Transverse colon (tissue), 4 donors: ENCODE measurements at places on chromosomes 3 and 15. TPM values are rescaled to one million over a fixed set of nuclear protein-coding genes. Genes with fewer than 3 reads are reported as not detected.
A peak's percentile ranks its signal among the peaks of the same experiment; 100 is the strongest.

- DNase-seq, result no peak
Measured at GRCh38 chr3:12884790-12885582, 43.6 kb upstream of the RPL32 start.

DNA sequence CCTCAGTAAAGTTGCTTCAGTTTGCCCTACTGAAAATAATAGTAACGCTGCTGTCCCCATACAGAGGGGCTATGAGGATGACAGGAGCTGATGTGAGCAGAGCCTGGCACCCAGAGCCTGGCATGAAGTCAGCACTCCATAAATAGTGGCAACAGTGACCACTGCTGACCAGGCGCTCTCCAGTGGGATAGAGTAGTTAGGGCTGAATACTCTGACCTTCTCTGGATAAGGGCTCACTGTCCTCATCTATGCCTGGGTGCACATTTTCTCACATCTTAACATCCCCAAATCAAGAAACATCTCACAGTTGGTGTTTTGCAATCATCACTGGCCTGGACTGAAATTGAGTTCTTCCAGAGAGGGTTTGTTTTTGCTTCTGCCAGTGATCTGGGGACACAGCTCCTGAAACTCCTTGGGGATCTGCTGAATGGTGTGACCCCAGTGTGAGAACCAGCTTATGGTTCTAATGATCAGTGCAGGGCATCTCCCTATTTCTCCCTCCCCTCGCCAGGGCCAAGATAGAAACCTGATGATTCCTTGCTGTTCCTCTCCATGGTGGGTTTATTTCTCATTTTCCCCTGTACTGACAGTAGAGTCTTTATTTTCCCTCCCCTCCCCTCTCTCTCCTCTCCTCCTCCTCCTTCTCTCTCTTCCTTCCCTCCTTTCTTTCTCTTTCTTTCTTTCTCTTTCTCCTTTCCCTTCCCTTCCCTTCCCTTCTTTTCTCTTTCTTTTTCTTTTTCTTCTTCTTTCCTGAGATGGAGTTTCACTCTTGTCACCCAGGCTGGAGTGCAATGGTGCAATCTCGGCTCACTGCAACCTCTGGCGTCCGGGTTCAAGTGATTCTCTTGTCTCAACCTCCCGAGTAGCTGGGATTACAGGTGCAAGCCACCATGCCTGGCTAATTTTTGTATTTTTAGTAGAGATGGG lies 3.5 kb upstream of the PCSK6 start:
- no peak for DNase-seq

DNA sequence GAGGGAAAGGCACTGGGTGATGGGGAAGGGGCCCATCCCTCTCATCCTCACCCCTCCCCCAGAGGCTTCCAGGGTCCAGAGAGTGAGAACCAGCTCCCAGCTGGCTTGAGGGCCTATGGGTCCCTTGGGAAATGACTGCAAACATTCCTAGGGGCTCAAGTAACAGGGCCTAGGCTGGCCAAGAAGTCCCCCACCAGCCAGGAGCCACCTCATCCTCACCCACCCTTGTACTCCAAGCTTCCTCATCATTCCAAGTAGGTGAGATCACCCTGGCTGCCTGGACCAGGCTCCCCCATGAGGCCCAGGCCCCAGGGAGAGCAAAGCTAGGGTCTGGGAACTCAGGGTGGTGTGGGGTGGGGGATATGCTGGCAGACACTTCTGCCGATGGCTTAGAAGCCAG lies 14.8 kb downstream of the LOXL1 start:
- DNase-seq, result no peak

DNA sequence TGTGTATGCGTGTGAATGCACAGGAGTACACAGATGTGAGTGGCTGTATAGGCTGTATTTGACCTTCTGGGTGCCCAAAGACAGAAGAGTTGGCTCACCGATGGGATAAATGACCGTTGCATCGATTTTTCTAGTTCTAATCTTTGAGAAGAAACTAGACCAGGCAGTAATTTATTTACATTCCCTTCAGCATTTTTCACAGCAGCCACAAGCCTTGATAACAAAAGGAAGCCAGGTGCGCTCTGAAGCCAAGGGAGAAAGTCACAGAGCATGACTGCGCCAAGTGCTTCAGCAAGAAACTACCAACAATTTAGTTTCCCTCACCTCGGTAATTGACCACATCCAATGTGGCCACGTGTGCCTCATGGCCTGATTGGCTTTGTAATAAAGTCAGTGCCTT lies 5.9 kb upstream of the FAM3D start:
- DNase-seq, result no peak

DNA sequence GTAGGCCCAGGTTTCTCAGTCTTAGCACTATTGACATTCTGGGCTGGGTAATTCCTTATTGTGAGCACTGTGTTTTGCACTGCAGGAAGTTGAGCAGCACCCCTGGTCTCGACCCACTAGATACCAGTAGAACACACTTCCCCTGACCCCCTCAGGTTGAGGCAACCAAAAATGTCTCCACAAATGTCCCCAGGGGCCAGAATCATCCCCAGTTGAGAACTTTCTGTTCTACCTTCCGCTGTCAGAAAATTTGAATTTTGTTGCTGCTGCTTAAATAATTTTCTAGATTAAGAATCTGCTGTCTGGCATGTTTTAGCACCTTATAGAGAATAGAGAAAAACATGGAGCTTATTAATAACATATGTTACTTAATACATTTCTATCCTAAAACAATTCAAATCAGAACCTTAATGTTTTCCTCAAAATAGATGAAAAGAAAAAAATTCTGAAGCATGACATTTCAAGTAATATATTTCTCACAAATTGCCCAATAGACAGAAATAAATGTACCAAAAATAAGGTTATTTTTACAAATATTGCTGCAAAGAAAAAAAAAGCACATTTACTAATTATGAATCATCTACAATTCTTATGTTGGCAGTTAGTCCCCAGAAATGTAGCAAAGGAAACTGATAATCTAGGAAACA lies 13.2 kb upstream of the THRB start:
- DNase-seq, result no peak

DNA sequence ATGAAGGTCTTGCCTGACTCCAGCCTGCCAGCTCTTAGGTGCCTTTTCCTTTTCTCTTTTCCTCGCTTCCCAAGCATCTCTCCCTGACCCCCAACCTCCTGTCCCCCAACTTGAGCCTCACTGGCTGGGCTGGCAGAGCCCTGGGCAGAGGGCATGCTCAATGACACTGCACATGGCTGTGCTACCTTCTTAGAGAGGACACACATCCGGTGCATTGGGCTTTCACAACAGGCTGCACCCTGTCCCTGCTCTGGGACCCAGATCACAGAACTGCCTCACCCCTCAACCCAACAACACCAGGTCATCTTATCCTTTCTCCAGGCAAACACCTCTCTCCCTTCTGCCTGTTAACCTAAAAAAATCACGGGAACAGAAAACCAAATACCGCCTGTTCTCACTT lies 7.5 kb upstream of the ANKDD1A start:
- DNase-seq, result no peak

- no peak for DNase-seq
Measured at GRCh38 chr15:52505151-52505550, 23.5 kb downstream of the MYO5A start.

GRCh38 chr3:140334132-140334929 lies 343.5 kb upstream of the TRIM42 start:
- no peak for DNase-seq

DNA sequence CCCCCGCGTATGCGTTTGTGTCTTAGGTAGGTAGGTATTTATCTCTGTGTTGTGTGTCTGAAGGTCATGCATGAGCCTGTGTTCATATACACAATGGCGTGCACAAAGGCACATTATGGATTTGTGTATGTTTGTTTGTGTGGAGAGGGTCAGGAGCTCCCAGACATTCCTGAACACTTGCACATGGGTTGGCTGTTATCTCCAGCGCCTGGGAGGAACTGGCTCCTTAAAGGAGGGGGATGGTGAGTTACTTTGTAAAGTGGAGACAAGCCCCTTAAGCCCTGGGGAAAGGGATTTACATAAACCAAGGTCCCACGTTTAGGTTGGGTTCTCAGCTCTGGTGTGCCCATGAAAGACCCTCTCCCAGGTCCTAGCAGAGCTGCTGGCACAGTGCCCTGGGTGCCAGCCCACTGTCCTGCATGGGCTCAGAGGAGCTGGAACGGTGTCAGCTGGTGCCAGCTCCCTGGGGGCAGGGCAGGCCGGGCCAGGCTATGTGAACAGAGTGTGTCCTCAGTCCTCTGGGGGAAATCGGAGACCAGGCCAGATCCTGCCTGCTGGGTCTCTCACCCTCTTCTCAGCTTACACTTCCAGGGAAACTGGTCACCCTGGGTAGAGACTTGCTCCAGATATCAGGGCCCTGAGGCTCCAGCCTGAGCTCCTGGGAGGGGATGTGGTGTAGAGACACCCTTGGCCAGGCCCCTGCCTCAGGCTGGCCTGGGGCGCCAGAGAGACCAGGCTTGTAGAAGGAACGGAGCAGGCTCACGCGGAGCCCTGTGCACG lies 25.1 kb downstream of the SNX33 start:
- no peak for DNase-seq

GRCh38 chr3:10602271-10602670 lies 96.9 kb upstream of the ATP2B2 start:
- no peak for DNase-seq

GRCh38 chr3:160909917-160910316 lies 153.9 kb downstream of the PPM1L start:
- DNase-seq, result no peak

GRCh38 chr3:69200384-69201068 lies 78.1 kb upstream of the LMOD3 start:
- peak; percentile 73 for DNase-seq

DNA sequence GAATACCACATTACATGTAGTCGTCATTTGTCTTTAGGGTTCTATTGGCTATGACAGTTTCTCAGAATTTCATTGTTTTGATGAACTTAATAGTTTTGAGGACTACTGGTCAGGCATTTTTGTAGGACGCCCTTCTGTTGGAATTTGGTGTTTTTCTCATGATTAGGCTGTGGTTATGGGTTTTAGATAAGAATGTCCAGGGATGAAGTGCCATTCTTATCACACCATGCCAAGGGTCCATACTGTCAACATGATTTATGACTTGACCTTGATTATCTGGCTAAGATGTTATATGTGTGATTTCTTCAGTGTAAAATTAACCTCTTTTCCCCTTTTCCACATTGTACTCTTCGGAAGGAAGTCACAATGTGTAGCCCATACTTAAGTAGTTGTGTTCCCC lies 135.3 kb downstream of the DIPK2A start:
- no peak for DNase-seq

DNA sequence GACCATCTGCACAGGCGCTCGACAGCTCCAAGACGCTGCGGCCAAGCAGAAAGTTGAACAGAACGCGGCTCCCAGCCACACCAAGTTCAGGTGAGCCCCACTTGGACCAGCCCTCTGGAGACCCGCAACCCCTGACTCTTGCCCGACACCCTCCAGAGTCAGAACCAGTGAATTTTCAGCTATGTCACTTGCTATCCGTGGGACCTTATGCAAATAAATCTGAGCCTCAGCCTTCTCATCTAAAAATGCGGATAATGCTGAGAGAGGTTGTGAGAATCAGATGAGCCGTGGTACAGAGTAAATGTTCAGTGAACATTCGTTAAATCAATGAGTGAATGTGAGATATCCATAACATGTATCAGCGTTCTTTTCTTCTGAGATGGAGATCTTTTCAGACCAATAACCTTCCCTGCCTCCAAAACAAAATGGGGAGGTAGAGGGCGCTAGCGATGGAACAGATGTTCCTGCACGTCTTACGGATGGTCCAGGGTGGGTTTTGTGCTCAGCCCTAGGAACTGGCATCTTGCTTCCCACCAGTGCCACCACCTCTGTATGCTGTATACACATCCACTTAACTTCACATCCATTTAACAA lies 524 bp downstream of the MRPS11 start:
- DNase-seq, result no peak

Gene GNAT1
- not detected for total RNA-seq

Gene CTXN2
- total RNA-seq, result not detected

Gene CFAP44
- 15.6 TPM for total RNA-seq

Gene CD47
- total RNA-seq, result 91.3 TPM

Gene TEX55
- not detected for total RNA-seq

Gene ACSBG1
- total RNA-seq, result not detected
